ENCODE measurements at places on chromosomes 3 and 15.

- no peak for DNase-seq
These were observed 131.5 kb downstream of the GHSR start for GRCh38 chr3:172316758-172317157.

DNA sequence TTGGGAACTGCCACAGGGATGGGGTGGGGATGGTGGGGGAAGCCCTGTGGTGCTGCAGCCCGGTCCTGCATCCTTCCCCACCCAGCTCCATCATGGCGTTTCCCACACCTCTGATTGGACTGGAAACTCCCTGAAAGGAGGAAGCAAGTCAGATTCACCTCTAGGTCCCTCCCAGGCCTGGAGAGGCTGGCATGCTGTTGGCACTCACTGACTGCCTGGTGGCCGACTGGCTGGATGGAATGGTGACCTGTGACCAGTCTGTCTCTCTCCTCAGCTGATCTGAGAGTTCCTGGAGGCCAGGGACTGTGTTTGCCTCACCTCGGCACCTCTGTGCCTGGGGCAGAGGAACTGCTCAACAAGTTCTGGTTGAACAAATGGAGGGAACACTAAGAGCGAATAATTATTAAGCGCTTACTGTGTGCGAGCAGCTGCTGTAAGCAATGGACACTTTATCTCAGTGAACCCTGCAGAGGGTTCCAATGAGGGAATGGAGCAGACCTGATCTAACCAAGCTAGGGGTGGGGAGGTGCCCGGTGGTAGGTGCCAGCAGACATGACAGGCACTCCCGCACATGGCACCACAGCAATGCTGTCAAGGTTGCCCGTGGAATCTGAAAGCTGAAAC is 3.5 kb upstream of the HHATL start:
- no peak for DNase-seq

DNA sequence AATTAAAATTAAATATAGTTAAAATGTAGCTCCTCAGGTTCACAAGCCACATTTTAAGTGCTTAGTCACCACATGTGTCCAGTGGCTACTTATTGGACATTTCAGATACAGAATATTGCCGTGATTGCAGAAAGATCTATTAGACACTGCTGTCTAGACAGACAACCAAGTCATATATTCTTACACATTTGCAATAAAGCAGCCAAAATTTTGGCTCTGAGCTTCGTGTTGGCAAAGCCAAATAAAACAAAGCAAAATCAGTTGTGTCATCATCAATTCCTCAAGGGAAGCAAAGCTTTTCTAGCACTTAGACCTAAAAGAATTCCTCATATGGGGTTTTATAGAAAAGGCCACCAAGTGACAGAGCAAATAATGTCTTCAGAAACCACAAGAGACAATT is 193.1 kb upstream of the LPP start:
- DNase-seq: no peak

DNA sequence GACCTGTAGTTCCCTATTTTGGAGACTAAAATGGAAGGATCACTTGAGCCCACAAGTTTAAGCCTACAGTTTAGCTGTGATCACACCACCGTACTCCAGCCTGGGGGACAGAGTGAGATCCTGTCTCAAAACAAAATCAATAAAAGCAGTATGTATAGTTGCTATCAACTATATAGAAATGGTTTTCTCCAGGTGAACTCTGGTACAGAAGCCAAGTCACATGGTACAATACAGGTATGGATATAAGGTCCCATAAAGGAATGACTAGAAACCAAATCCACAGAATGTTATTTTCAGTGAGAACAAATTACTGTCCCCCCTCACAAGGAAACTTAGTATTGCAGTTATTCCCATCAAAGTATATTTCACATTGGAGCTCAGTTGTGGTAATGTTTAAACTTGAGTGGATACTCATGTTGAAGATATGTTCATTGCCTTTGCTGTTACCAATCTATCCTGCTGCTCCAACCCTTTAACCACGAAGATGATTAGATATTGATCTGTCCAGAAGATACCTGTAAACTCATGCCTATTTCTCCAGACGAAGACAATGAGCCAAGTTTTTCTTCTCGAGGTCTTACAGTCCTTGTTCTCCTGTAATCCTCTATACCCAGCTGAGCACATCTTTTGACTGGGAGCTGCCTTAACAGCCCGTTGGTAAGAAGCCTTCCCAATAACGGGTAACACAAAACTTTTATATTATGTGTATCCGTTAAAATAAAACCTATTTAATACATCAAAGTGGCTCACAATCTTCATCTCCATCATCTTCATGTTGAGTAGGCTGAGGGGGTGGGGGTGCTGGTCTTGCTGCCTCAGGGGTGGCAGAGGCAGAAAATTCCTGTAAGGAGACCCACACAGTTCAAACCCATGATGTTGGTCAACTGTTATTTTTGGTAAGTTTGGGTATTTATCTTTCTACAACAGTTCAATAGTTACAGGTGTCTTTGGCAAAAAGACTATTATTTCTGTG is 24.6 kb downstream of the TRA2B start:
- DNase-seq: no peak

GRCh38 chr15:36067483-36068274 is 511.7 kb upstream of the CDIN1 start:
- no peak for DNase-seq

DNA sequence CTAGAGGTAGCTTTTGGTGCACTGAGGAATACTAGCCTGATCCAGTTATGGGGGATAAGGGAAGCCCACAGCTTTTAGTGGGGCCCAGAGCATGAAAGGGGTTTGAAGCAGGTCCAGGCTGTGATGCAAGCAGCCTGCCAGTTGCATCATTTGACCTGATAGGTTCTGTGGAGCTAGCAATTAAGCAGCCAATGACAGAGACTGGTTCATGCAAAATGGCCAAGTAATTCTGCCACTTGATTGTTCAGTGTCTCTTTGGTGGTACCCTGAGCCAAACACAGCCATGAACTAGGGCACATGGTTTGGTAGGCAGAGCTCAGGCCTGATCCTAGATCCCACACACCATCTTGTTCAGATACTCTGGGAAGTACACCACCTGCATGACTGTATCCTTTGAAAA is 91.0 kb upstream of the PRR23C start:
- DNase-seq: no peak

DNA sequence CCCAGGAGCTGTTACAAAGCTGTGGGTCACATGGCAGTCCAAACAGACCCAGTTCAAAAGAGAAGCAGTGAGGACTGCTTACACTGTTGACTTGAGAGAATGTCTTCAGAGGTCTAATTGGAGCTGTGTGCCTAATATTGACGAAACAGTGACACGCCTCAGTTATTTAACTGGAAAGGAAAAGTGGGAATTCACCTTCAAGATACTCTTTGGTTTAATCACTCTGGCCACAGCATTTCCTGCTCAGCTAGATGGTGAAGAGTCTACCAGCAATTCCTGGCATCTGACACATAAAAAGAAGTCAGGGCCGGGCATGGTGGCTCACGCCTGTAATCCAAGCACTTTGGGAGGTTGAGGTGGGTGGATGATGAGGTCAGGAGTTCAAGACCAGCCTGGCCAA is 326.4 kb downstream of the SV2B start:
- peak; percentile 78 for DNase-seq

DNA sequence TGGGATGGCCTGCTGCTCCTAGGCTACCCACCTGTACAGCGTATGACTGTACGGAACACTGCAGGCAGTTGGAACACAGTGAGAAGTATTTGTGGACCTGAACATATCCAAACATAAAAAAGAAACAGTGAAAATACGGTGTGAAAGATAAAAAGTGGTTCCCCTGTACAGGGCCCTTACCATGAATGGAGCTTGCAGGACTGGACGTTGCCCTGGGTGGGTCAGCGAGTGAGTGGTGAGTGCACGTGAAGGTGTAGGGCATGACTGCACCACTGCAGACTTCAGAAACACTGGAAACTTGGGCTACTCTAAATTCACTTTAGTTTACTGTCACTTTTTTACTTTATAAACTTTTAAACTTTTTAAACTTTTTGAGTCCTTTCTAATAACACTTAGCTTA is 71.2 kb upstream of the SLC6A6 start:
- DNase-seq: no peak

DNA sequence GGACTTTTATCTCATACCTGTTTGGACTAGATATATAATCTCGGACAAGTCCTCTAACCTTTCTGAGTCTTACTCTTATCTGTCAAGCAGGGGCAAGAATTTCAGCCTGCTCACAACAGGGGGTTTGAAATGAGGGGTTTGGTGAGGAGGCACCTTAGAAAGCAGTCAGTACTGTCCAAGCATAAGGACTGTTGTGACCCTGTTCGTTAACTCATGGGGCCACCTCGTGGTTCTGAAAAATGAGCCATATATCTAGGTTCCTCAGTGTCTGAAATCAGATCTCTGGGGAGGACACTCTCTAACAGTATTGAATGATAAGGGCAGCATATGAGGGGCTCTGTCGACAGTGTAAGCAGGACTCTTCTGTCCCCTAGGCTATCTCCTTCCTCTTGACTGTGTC is 7.2 kb upstream of the TIMP4 start:
- DNase-seq: no peak

GRCh38 chr3:38047896-38048295 is 8.9 kb downstream of the DLEC1 start:
- DNase-seq: no peak

- no peak for DNase-seq
These were observed 810.2 kb upstream of the ALCAM start for GRCh38 chr3:104556372-104557078.

DNA sequence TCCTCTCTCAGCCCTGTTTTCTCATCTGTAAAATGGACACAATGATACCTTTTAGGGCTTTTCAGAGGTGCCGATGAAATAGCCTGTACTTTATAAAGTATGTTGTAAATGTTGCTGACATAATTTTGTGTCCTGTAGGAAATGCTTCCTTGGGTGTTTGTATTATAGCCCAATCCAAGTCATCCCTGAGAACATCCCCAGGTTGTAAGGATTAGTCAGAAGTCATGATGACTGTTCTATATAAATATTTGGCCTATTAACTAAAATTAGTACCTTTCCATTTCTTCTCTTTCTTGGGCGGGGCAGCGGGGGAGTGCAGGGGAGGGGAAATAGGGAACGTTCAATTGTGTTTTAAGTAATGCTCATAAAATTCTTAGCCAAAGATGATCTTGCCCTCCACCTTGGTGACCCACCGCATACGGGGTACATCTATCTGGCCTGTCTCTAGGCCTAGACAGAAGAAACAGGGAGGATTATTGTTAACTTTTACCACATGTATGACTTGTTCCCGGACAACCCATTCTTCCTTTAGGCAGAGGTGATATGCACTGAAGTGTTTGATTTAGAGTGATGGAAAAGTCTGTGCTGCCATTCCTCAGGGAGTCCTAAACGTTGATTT is 120.7 kb downstream of the VGLL4 start:
- peak; percentile 29 for DNase-seq

GRCh38 chr3:45057557-45057956 is 31.5 kb downstream of the CLEC3B start:
- no peak for DNase-seq

GRCh38 chr15:23402544-23402943 is 44.5 kb downstream of the GOLGA6L2 start:
- DNase-seq: no peak

GRCh38 chr15:27864086-27864485 is 235.0 kb downstream of the OCA2 start:
- DNase-seq: no peak

DNA sequence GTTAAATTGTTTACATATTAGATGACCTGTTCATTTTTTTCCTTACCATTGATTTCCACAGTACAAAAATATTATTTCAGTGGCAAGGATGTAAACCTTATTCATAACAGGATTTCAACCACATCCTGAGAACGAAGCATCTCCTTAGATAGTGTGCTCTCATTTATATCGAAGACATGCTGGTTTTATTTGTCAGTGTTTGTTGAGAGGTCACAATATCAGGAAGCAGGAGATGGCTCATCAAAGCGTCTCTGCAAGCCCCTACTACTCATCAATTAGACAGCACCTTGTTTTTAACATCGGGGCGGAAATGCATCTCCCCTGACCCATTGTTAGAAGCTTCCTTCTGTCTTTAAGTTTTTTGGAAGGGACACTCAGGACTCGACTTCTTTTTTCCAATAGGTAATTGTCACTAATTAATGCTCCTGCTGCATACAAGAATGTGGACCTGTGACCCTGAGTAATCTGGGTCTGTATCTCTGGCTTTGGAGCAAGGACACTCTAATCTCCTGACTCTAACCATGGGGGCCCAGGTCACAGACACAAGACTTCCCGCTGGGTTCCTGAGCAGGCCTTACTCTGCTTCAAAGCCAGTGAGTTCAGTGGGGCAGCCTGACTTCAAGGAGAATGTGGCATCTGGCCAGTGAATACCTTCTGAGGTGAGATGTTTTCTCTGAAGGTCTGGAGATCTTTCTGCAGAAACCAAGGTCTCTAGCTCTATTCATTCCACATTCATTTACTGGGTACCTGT is 50.3 kb downstream of the MECOM start:
- DNase-seq: no peak

- no peak for DNase-seq
These were observed 13.5 kb upstream of the PCOLCE2 start for GRCh38 chr3:142902356-142902755.

- DNase-seq: peak; percentile 75
These were observed 59.2 kb upstream of the IL12A start for GRCh38 chr3:159929171-159930141.

DNA sequence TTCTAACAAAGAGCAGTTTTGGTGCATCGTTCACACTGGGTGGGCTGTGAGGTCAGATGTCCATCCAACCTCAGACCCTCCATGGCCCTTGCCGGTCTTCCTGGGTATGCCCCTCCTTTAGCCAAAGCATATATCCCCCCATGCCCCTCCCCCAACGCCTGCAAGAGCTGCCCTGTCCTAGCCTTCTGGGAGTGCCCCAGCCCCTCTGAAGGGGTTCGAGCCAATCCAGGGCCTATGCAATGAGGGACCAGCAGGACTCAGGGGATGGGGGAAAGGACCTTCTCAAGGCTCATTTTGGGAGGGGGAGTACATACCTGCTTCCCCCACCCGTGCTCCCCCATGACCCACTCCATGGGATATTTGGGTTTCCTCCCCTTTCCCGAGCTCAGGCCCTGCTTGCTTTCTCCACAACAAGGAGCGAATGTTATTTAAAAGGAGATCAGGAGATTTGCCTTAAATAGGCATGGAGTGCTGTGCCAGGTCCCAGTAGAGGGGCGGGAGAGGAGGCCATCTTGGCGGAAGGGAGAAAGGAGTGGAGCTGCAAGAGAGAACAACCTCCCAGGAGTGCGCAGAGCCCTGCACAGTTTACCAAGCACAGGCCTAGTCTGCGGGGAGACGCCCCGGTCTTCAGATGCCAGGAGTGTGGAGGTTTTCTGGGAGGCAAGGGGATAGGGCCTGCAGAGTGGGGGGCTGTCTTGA is 18.2 kb downstream of the PIF1 start:
- DNase-seq: no peak

- no peak for DNase-seq
These were observed 124.8 kb downstream of the SV2B start for GRCh38 chr15:91224755-91225380.

GRCh38 chr3:127652246-127652995 is 20.3 kb upstream of the ABTB1 start:
- DNase-seq: peak; percentile 34

- DNase-seq: no peak
These were observed 159.4 kb downstream of the LSAMP start for GRCh38 chr3:116285781-116286421.

DNA sequence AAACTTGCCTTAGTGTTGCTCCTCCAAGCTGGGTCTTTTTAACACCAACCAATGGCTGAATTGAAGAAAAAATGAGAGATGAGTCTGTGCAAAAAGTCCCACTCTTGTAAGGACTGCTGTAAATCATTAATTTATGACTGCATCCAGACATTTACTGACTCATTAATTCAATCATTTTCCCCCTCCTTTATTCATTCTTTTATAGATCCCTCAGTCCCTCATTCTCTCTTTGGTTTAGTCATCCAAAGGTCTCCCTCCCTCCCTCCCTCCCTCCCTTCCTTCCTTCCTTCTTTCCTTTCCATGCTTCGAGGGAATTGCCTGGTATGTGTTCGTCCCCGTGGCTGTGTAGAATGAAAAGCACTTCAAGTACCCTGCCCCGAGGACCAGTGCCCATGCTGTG is 35.3 kb upstream of the MRPS22 start:
- DNase-seq: no peak

Data from NCI-H226 (cell line).